IMR-90 (cell line): ENCODE measurements at places on chromosomes 3 and 15.

DNA sequence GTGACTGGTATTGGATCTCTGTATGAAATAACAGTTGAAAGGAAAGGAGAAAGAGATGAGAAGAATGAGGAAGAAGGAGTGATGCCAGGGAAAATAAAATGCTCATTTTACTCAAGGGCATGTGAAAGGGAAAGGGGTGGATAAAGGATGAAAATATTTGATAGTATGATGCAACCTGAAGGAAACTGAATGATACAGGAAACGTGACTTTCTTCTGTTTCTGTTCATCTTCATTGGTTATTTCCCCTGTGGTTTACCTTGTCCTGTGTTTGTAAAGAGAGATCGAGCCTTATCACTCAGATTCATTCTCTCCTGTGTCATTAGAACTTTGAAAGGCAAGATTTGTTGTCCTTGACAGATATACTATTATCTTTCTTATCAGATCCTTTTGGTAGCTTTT is 243.6 kb upstream of the SLITRK3 start:
- DNase-seq = peak; percentile 22

DNA sequence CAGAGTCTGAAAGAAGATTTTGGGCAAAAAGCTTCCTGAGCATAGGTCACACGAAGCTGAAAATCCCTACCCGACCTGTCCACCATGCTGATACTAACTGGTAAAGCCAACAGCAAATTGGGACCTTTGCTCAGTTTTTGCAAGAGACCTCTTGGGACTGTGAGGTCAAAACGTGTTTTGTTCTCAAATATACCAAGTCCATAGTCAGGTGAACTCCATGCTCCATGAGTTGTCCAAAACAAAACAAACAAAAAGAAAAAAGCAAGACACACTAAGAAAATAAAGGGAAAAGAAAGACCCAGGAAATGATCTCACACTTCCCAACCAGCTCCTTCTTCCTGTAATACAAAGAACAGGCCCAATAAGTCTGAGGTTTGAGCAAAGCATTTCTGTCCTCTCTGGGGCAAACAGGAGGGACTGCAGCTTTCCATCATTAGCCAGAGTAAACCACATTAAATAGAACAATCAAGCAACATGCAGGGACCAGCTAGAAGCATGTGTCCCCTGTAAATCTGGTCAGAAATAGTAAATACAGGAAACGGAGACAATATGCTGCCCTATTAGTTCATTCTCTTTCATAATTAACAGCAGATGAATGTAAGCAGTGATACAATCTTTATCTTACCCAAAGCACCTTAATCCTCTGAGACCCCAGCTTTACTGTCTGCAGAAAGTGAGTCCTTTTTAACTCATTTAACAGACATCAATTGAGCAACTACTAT is 125.0 kb upstream of the LIPC start:
- no peak for DNase-seq

DNA sequence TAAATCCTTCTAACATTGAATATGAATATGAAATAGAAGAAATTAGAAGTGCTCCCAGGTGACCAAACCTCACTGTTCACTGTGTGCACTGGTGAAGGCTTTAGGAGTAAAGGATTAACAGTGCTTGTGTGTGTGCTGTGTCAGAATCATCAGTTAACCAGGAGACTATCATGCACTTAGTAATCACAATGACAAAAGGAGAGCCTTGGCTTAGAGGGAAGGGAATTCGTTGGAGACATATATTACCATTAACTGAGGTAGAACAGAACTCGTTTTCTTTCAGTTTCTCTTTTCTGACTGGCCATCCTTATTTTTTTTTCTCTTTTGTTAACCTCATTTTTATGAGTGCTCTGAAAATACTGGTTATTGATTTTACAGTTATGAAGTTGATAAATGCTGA is 213.3 kb upstream of the GBE1 start:
- DNase-seq = no peak

DNA sequence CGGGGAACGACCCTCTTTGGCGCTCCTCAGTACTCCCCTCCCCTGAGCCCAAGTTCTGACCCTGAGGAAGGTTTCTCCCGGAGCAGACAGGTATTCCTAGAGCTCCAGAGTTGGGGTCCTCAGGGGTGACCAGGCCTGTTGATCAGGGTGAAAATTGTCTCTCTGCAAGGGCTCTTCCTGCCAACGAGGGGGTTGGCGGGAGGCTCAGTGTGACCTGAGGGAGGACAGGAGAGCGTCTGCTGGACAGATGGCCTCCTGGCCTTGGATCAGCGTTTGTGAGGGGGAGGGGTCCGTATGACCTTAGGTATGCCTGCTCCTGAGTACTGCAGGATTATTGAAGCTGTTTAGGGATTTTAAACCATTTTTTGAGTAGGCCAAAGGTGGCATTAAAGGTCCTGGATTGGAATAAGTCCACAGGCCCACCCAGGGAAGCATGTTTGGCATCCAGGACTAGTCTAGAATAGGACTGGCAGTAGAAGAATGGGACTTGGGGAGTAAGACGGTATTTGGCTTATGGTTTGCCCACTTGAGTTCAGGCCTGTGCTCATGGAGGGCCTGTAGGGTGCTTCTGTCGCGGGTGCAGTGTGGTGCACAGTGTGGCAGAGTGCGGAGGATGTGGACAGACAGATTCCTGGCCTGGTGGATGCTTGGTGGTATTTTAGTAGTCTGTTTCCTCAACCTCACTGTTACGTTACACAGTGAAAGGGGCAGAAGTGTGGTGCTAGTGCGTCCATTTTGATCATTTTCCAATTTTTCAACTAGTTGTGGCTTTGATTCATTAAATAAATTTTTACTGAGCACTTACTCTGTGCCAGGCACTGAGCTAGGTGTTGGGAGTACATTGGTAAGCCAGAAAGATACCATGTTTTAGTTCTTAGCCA is 959 bp downstream of the ZNF592 start:
- DNase-seq = no peak

GRCh38 chr15:29756358-29757267 is 65.7 kb downstream of the TJP1 start:
- DNase-seq = no peak

DNA sequence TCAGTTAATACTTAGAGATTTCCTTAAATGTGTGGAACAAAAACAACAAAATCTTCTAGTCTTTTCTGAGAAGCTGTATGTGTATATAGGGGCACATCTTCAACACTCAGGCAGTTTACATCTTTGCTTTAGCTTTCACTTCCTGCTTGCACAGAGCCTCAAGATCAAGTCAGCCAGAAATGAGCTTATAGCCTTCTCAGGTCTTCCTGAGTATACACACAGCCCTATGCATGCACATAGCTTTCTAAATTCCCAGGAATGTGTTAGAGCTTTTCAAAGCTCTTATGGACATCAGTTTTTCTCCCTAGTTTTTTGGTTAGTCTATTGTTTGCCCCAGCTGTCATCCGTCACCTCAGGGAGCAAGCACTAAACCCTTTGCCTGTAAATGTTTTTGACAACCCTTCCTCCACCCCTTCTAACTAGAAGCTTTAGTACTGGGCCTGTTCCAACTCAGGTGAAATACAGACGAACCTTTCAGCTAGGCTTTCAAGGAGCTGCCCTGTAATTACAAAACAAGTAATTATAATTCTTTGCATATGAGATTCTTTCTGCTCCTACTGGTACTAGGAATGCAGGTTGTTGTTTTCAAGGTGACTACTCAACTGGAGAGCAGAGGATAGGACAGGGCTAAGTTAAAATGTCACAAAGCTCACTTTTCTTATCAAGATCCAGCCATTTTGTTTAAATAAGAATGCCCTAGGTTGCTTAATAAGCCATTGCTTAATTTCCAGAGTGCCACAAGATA is 22.6 kb upstream of the MTMR10 start:
- no peak for DNase-seq

- DNase-seq = no peak
These were observed 53.6 kb upstream of the CGNL1 start for GRCh38 chr15:57322602-57323250.

DNA sequence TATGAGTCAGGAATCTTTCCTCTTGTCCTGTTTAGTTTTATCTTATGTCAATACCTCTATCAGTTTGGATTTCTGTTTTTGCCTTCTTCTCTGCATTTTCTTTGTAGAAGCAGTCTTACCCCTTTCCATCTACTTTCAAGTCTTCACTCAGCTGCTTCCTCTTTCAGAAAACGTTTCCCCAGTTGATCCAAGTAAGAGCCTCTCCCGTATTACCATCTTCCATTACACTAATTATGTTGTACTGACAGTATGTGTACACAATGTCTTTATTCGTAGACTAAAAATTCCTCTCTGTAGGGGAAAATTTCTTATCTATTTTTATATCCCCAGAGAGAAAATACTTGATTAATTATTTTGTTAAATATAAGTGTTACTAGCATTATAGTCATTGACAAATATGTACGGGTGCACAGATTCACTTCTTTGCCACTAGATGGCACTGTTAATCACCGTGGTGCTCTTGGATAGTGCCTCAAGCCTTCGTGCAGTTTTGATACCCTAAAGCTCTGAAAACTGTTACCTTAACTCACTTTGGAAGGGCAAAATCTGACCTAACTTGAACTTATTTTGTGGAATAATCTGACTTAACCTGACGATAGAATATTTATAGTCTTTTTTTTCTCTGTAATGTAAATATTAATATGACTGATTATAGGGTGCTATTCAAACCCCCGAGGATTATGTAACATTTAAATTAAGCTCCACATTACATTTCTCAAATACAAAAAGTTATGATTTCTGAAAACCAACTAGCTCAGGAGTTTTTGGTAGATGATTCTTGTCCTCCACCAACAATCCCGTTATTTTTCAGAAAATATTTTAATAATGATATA is 74.2 kb upstream of the POU1F1 start:
- peak; percentile 47 for DNase-seq

DNA sequence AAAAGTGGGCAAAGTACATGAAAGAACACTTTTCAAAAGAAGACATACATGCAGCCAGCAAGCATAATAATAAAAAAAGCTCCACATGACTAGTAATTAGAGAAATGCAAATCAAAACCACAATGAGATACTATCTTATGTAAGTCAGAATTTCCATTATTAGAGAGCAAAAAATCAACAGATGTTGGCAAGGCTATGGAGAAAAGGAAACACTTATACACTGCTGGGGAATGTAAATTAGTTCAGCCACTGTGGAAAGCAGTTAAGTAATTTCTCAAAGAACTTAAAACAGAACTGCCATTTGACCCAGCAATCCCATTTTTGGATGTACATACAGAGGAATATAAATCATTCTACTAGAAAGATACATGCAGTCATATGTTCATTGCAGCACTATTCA is 360.7 kb downstream of the NSUN3 start:
- peak; percentile 85 for DNase-seq

DNA sequence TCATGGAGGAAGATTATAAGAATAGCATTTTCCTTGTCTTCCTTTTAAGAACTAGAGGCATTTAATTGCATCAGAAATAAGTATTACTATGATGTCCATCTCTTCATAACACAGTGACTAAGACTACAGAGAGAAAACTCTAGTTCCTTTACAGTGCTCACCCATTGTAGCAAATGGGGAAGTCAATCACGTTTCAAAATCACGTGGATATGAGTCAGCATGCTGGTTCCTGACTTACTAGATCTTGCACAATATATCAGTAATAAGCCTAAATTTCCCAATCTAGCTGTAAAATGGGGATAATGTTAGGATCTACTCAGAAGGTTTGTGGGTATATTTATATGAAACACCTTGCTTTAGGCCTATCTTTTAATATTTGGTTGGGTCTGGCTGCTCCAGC is 254.8 kb upstream of the EOMES start:
- DNase-seq = peak; percentile 10

DNA sequence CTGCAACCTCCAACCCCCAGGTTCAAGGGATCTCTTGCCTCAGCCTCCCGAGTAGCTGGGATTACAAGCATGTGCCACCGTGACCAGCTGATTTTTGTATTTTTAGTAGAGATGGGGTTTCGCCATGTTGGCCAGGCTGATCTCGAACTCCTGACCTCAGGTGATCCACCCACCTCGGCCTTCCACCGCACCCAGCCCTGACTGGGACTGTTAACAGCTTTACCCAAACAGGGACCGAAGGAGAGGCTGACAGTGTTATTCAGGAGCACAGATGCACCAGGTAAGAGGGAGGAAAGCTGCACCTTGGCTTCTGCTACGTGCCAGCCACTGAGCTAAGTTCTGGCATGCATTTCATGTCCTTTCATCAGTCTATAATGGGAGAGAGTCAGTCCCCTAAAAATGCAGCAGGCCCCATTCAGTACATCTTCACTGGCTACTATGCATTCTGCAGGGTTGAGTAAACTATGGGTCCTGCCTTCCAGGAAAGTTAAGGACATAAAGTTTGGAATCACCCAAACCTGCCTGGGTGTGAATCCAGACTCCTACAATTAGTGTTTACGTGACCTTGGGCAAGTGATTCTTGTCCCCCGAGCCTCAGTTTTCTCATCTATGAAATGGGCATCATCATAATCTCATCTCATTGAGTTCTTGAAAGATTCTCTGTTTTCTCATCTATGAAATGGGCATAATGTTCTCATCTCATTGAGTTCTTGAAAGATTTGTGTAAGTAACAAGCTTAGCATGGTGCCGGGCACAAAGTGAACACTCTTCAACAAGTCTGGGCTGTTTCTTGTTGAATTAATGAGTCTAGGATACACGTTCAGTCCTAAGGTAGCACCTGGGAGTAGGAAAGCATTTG is 82.2 kb downstream of the CPN2 start:
- no peak for DNase-seq
